Activated naive CD4-positive, alpha-beta T cell treated with anti-CD3 and anti-CD28 coated beads, Interleukin-2, amount 10 ng/mL, durations not matched to agents 7 days and 5 days (primary cell): ENCODE measurements at places on chromosomes 6 and 20.

DNA sequence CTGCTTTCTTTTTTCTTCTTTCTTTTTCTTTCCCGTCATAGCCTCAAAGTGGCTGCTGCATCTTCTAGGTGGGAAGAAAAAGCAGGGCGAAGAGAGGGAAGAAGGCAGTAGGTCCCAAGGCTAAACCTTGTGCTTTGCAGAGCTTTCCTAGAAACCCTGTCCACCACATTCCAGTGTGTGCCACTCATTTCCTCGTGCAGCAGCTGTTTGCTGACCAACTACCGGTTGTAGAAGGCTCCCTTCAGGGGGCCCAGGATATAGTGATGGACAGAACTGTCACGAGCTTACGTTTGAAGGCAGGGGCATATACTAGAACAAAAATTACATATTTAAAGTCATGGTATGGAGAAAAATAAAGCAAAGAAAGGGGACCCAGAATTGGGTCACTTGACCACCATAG, 103.0 kb downstream of the SASH1 start:
- DNase-seq = no peak

GRCh38 chr6:83055366-83055964, 10.2 kb downstream of the UBE3D start:
- peak; percentile 49 for DNase-seq

- DNase-seq = no peak
These were observed 262.4 kb upstream of the AGPAT4 start for GRCh38 chr6:161536224-161536630.

- DNase-seq = no peak
These were observed 140.8 kb downstream of the FARS2 start for GRCh38 chr6:5401845-5402738.

DNA sequence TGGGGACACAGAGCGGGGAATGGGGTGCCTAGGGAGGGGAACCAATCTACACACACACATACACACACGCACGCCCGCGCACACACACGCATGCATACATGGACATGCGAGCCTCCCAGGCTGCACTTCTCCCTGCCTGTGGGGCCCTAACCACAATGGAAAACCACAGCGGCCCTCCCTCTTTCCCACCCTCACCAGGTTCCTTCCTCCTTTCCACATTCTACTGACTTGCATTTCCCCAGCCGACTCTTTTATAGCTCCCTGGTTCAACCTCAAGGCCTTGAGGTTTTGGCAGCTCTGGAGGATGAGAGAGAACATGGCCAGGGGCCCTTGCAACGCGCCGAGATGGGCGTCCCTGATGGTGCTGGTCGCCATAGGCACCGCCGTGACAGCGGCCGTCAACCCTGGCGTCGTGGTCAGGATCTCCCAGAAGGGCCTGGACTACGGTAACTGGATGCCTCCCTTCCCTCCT, at the start of gene BPI:
Gene BPI, plus strand, starts transcription at position 249 of the 472 bp plus-strand sequence. Its CDS starts 68 bp downstream, at position 317.
- DNase-seq = no peak

DNA sequence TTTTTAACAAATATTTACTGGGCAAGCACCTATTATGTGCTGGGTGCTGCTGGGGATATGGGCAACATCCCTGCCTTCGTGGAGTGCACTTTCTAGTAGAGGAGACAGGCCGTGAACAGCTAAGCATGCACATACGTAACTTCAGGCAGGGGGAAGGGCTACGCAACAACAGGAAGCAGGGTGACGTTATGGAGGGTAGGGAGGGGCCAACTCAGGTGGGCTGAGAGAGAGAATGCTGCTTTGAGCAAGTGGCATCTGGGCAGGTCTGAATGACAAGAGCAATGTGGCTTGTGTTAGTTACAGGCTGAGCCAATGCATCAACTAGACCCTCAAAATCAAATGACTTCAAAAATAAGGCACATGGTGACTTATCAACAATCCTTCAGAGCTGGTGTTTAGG, 112.1 kb downstream of the CDC5L start:
- no peak for DNase-seq
